ENCODE measurements at places on chromosomes 3 and 15. TPM values are rescaled to one million over a fixed set of nuclear protein-coding genes. Genes with fewer than 3 reads are reported as not detected.

SLC12A1 gene
- not detected for total RNA-seq

LMAN1L gene
- total RNA-seq: not detected

DNA sequence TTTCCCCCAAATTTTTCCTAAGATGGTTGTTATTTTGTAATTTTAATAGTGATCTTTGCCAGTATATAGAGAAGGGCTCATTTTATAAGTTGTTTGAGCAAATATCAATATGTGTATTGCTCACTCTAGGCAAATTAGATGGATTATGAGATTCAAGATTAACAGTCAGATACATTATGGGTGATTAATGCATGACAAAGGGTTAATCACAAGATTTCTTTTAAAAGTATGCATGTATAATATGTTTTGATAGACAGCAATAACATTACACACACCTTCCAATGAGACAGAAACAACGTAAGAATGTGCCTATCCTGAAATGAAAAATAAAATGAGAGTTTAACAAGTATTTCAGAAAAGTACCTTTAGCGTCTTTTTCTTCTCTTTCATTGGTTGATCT is 547.6 kb upstream of the AGTR1 start:
- no peak overlapping the region for H3K4me3 ChIP-seq
- no peaks in the 10 kb centered on the region for H3K36me3 ChIP-seq
- no peaks in the 10 kb centered on the region for H3K4me1 ChIP-seq

DNA sequence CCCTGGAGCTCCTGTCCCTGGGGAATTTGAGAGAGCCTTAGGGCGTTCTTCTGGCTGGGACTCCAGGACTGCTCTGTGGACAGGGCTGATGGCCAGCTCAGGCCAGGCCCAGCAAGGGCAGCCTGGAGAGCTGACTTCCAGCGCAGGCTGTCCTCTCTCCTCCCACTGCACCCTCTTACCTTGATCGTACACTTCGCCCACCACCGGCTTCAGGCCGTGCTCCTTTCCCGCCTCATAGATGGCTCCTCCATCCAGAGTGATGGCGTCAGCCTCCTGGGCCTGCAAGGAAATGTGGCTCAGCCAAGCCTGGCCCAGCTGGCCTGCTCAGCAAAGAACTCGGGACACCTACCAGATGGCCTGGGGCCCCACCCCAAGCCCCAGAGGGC is 3.1 kb downstream of the MELTF start:
- H3K27me3 ChIP-seq: no peaks in the 10 kb centered on the region
- no peak for DNase-seq
- H3K36me3 ChIP-seq: no peaks in the 10 kb centered on the region
- peaks cover 3% of the 10 kb centered on the region for H3K4me1 ChIP-seq
- peak overlapping the region; percentile 29 for H3K27ac ChIP-seq

THRB gene
- 40.2 TPM for total RNA-seq

Data from breast epithelium (tissue), 4 donors.